ENCODE measurements at places on chromosomes 2 and 18.

DNA sequence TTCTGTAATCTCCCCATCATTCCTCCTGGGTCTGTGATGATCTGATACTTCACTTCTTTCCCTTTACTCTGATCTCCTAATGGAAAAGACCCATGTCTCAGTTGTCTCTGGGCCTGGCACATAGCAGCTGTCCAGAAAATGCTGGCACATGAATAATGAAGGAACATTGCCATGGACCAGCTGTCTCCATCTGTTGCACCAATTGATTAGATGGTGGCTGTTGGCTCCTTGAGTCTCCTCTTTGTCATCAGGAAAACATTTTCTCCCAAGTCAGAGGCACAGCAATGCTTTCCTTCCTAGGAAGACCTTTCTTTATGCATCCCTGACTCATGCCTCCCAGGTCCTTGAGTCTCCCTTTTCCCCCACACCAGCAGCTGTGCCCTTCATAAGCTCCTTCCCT is 286.2 kb upstream of the CXCR4 start:
- DNase-seq: no peak

GRCh38 chr18:58534535-58535301 is 94.2 kb downstream of the ALPK2 start:
- no peak for DNase-seq

GRCh38 chr18:3036108-3036507 is 23.2 kb upstream of the LPIN2 start:
- DNase-seq: no peak

DNA sequence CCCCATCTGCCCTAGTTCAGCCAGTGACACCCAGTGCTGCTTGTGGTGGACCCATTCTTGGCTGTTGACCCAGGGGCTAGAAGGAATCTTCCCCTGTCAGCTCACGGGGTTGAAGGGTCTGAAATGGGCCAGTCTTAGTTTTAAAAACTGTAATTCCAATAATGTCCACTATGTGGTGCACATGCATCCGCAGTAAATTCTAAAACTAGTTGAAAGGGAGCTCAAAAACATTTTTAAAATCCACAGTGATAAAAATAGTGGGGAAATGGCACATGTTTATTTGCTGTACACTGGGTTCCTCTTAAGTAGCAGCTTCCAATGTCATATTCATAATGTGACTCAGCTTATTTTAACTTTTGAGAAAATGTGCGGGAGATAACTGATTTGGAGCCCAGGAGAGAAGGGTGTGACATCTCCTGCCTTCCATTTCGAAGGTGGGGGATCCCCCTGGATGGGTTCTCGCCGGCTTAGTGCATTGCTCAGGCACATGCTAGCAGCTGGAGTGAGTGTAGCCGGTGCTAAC is 32.8 kb downstream of the GRHL1 start:
- DNase-seq: no peak

DNA sequence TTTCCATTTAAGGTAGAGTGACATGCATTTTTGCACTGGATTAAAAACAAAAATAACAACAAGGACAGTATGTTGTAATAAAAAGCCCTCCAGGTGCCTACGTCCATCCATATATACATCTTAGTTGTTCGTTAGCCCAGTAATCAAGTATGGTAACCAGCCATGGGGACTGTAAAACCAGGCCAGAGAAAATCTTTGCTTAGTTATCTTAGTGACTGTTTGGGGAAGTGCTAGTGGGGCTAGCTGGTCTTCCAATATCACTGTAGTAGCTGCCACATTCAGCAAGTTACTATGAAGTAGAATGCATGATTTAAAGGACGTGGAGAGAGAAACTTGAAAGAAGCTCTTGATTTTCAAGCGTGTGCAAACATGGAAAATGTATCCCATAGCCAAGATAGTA is 95.9 kb upstream of the STON1 start:
- no peak for DNase-seq

DNA sequence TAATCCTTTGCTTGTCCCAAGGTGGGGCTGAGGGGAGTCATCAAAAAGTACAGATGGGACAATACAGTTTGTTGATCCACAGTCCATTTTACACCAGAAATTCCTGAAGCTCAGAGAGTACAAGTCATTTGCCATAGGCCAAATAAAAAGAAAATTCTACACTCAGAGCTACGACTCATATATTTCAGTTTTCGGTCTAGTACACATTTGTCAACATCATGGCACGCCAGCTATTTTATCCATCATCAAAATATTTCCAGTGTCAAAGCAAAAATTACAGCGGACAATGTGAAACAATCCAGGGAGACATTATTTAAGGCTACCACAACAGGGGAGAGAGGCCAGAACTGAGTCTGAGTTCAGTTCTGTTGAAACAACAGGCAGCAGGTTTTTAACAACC is 587.5 kb upstream of the DSEL start:
- no peak for DNase-seq

DNA sequence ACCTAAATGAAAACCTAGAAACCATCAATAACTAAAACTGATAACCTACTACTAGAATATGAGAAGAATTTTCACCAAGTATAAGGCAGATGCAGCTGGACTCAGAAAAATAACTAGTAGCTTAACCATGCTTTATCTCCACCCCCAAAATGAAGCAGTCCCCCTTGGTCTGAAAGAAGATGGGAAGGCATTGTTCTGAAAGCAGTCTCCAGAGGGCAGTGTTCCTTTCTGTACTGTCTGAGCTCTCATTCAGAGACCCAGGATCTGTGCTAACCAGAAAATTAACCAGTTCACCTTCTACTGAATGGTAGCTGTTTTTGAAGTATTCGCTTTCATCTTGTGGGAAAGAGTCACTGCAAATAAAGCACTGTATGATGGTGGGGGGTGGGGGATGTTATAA is 273.0 kb downstream of the PDE11A start:
- no peak for DNase-seq

DNA sequence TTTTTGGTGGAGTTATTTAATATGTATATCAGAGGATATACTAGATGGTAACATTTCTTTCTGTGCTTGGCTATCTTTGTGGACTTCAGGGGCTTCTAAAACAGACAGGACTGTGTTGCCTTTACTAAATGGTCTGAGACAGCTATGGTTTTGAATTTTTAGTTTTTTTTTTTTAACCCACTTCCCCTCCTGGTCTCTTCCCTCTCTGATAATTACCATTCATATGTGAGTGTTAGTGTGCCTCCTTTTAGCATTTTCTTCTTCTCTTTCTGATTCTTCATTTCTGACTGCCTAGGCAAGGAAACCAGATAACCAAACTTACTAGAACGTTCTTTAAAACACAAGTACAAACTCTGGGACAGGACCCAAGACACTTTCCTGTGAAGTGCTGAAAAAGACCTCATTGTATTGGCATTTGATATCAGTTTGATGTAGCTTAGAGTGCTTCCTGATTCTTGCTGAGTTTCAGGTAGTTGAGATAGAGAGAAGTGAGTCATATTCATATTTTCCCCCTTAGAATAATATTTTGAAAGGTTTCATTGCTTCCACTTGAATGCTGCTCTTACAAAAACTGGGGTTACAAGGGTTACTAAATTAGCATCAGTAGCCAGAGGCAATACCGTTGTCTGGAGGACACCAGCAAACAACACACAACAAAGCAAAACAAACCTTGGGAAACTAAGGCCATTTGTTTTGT is 52.7 kb downstream of the SMAD4 start:
- no peak for DNase-seq

- no peak for DNase-seq
These were observed 25.6 kb upstream of the CYRIA start for GRCh38 chr2:16691261-16691660.

GRCh38 chr2:86323273-86324021 is 14.0 kb downstream of the REEP1 start:
- no peak for DNase-seq

DNA sequence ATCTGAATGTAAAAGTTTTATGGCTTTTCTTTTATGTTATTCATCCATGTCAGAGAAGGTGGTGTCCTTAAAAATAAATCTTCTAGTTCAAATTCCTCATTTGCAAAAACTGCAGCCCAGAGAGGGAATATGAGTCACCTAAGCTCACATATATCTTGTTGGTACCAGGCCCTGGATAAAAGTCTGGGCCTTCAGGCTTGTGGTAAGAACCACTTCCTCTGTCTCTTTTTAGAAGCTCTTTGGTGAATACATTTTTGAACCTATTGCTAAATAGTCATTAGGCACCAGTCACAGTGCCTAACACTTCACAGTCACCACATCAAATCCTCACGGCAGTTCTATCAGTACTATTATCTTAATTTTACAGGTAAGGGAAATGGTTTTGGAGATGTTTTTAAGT is 199.2 kb downstream of the KCNS3 start:
- no peak for DNase-seq

DNA sequence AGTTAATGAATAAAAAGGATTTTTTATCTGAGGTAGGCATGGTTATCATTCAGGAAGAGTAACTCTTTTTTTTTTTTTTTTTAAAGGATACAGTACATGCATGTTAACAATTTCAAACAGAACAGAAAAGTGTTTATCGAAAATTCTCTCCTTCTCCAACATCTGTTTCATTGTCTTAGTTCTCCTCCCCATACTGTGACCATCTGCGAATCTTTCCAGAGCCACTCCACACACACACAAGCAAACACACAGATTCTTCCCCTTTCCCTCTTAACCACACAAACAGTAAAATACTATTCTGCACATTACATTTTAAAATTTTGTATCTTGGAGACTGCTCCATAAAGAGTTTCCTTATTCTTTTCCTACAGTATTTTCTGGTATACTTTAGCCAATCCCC is 38.0 kb downstream of the NPC1 start:
- no peak for DNase-seq

DNA sequence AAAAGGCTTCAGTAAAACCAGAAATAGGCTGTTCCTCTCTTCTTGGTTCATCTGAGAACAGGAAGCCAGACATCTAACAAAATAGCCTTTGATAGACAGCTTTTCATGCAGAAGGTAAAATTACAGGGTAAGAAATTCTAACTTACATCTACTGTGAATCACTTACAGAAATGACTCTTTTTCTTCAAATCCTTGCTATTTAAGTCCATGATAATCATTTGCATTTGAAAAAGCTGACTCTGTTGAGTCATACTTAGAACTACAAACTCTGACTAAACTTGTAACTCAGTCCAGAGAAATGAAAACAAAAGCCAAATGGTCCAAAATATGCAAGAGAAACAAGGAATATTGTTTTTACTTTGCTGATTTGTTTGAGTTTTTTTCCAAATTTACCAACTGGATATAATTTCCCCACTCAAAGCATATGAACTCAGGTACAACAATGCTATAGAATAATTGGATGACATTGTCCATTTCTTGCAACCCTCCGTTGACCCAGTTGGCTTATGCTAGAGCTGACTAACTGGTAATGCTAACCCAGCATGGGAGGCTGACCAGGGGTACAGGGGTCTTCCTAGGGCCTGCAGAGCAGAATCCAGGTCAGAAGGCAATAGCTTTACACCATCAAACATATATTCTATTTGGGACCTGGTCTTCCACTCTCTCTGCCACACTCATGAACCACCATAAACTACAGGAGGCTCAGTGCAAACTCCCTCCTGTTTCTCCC is 18.8 kb upstream of the MREG start:
- DNase-seq: no peak

- no peak for DNase-seq
These were observed 37.7 kb downstream of the ZC3H15 start for GRCh38 chr2:186523791-186524190.

- peak; percentile 27 for DNase-seq
These were observed 49.6 kb upstream of the POU3F3 start for GRCh38 chr2:104804148-104804890.

DNA sequence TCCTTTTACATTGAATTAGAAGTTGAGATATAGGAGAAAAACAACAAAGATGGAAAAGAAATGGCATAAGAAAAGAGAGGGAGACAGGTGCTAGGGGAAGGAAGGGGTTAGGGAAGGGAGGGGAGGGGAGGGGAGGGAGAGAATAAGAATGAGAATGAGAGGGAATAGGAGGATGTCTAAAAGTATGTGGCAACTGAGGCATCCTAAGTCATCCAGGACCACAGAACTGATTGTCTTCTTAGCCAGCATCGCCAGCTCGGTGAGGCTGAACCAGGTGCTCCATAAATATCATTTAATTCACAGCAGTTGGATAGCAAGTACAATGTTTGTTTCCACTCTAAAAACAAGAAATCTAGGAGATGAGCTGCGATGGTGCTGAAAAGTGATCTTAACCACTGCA is 393.5 kb downstream of the TMEM182 start:
- no peak for DNase-seq

DNA sequence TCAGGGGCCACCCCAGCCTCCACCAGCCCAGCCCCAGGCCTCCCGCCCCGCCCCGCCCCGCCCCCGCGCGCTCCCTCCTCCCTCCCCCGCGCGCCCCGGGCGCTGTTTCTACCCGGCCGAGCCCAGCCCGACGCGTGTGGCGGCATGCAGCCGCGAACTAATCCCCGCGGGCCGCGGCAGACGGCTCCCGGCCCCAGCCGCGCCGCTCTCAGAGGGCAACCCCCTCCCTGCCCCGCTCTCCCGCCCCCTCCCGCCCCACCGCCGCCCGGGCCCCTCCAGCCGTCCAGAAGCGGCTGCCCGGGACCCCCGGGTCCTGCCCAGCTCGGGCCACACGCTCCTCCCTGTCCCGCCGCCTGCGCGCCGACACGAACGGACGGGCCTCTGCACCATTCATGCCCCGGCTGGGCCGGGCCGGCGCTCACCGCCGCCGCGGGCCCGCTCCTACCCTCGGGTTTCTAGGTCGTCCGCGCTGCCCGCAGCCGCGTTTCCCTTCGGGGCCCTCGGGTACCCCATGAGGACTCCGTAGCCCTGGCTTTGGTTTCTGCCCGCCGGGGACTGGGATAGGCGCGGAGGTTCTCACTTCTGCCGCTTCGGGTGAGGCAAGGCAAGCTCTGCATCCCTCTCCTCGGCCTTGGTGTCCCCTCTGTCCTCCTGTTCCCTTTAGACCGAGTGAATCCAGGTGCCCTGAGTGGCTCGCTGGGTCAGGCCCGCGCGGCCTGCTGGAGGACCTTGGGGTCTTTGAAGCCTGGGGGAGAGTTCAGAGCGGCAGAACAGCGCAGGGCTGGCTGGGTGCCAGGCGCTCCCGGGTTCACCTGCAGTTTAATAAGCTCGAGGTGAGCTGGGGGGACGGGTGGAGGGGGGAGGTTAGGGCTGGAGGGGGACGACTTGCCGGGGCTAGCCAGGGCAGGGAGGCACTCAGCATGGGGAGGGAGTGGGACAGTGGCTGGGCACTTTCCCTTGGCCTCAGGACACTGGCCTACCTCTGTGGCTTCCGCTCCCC is 3.1 kb downstream of the WNT10A start:
- DNase-seq: peak; percentile 57

DNA sequence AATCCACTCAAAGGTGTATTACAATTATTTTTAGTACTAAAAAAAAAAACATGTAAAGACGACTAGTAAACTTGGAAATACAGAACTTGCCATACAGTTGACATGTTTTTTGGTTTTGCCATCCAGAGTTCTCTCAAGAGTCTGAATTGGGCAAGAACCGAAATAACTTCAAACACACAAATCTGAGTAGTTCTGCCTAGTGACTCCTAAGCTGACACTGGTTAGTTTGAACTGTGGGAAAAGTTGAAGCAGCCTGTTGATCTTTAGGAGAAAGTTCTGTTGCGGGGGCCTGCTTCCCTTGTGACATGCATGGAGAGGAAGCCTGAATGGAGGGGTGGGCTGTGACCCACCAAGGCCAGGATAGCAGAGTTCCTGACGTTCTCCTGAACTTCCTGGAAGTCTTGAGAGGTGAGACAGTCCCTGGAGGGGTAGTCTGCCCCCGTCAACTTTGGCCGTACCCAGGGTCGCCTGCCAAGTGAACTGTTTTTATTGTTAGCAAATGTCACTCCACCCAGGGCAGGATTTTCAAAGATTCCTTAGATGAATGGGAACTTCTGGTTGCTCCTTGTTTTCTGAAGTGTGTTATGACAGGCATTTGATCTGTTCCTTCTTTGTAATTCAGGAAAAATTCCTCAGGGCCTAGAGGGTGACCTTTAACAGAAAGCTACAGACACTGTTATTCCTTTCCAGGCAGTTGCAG is 85.6 kb upstream of the SPTBN1 start:
- no peak for DNase-seq

- DNase-seq: no peak
These were observed 182.2 kb downstream of the MYCN start for GRCh38 chr2:16122556-16122955.

All from NCI-H526 (cell line).